ENCODE measurements at places on chromosomes 2 and 18.

DNA sequence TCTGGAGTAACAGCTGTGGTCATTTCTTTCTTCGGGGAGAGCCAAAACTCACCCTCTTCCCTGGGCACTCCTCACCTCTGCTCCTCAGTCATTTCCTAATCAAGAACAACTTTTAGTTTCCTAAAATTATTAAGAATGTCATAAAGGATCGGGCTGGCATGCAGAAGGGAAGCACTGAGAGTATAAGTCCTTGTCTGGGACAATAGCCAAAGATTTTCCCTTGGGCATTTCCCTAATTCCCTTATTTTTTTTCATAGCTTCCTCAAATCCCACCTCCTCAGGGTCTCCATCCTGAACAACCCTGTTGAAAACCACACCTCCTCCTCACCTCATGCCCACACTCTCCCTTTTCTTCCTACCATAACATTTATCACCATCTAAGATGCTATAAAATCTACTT is 115.0 kb downstream of the MREG start:
- DNase-seq, result no peak

DNA sequence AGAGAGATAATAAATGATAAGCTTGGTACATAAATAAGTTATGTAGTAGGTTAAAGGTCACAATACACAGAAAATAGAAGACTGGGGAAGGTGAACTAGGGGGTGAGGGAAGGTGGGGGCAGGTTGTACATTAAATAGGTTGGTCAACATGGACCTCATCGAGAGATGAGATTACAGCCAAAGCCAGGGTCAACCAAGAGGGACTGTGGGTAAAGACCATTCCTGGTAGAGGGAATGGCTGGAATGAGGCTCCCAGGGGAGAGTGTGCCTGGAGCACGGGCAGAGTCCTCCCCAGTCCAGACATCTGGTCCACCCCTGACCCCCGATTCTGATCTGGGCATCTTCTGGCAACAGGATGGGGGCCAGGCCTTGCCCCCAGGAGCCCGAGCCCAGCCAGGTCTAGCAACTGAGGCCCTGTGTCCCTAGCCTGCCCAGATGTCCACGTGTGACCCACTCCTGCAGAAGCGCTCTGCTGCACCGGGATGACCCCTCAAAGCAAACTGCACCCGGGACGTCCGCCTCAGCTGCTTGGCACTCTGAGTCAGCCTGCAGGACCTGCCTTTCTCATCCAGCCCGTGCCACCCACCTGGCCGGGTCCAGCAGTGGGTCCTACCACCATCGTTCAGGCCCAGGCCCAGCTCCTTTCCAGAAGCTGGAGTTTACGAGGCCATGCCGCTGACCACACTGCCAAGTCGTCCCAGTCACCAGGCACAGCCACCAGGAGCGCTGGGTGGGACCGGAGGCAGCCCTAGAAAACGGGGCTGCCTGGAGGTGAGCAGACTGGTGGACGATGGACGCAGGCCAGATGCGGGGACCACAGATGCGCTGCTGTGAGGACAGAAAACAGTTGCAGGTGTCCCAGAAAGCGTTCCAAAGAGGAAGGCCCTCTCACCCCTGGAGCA is 56.2 kb upstream of the ID2 start:
- no peak for DNase-seq

- no peak for DNase-seq
These were observed 222.1 kb downstream of the LPIN1 start for GRCh38 chr2:11968521-11968920.

- DNase-seq, result no peak
These were observed 29.5 kb downstream of the MBOAT2 start for GRCh38 chr2:8974016-8974415.

- DNase-seq, result peak; percentile 70
These were observed 7.2 kb downstream of the POMC start for GRCh38 chr2:25161055-25161781.

- no peak for DNase-seq
These were observed 342.7 kb downstream of the TGIF1 start for GRCh38 chr18:3792711-3793110.

DNA sequence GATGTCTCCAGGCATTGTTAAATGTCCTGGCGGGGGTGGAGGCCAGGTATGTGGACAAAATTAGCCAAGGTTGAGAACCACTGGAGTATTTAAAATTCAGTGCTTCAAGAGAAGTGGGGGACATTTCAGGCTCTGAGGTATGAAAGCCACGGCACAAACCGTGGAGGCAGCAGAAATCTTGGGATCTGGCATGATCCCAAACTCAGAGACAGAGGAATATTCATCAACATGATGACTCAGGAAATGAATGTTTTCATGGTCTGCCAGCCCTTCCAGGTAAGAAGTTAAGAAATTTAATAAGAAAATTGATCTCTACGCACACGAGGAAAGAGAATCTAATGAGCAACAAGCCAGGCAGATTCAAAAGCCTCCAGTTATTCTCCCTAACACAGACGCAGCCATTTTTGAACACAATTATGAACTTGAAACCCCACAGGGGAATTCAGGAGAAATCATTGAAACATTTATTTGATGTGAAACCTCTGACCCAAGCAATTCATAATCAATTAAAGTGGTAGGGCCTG is 11.3 kb upstream of the GRP start:
- DNase-seq, result no peak

DNA sequence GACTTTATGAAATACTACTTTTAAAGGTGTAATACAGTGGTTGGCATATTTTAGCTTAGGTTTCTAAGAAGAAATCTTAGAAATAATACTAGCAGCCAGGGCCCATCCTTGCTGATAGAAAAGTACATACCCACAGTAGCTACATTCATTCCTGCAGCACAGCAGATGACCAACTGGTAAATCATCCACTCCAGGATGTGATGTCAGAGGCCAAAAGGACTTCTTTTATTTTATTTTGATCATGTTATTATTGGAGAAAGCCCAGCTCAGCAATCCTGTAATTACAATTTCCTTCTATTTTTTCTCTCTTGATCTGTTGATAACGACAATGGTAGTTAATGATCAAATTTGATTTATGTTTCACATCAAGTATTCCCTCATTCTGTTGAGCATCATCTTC is 18.0 kb upstream of the TTN start:
- DNase-seq, result no peak

GRCh38 chr2:21258082-21258481 is 134.3 kb downstream of the TDRD15 start:
- DNase-seq, result no peak

DNA sequence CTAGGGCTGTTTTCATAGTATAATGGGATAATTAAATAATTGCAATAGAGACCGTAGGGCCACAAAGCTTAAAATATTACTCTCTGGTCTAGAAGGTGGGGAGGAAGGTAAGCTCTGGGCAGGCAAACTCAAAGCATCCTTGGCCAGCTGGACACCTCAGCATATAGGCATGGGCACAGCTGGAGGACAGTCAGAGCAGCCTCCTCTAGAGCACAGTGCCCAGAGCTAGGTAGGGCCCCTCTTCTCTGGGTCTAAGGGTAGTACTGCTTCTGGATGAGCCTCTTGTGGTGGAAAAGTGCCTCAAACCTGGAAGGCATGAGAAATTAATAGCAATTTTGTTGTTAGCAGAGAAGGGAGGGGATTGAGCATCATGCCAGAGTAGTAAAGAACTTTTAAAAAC is 291.3 kb upstream of the FBXO11 start:
- no peak for DNase-seq

GRCh38 chr2:25098056-25098455 is 56.2 kb downstream of the EFR3B start:
- no peak for DNase-seq

GRCh38 chr2:102366406-102367112 is 11.0 kb downstream of the IL18R1 start:
- DNase-seq, result no peak

- DNase-seq, result no peak
These were observed 223.7 kb upstream of the SMAD7 start for GRCh38 chr18:49174478-49174877.

DNA sequence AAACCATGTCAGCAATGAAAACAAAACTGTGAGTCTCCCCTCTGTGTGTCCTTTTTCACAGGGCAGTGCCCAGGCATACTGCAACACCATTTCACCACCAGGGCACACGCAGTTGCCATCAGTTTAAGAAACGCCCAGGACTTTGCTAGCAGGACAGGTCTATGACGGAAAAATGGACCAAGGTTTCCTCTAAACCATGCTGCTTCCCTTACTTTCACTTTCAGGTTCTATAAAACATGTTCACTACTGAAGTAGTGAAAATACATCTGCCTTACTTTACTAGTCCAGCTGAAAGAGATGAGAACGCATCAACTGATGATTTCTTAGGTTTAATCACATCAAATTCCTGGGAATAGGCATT is 110.5 kb downstream of the TCF4 start:
- no peak for DNase-seq

- no peak for DNase-seq
These were observed 16.3 kb upstream of the HPCAL1 start for GRCh38 chr2:10286216-10287037.

- DNase-seq, result no peak
These were observed 37.6 kb upstream of the TAF1B start for GRCh38 chr2:9805435-9806297.

GRCh38 chr2:26510344-26510973 is 32.5 kb upstream of the OTOF start:
- no peak for DNase-seq

GRCh38 chr2:158021226-158021625 is 80.5 kb upstream of the UPP2 start:
- no peak for DNase-seq

DNA sequence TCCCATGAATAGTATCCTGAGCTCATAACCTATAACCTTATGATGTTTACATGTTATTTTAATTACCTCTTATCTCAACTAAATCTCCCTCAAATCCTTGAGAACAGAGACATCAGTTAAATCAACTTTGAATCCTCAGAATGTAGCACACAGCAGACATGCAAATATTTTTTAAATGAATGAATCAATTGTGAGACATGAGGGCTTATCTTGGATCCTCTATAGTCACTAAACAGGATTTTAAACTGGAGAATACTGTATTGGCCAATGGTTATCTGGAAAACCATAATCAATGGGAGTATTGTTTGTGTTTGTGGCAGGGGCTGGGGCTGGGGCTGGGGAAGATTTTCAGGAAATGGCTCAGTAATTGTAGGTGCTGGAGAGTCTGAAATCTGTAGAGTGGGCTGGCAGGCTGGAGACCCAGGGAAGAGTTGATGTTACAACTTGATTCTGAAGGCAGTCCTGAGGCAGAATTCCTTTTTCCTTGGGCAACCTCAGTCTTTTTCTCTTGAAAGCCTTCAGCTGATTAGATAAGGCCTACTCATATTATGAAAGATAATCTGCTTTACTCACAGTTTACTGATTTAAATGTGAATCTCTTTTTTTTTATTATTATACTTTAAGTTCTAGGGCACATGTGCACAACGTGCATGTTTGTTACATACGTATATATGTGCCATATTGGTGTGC is 106.3 kb downstream of the NCOA1 start:
- no peak for DNase-seq

DNA sequence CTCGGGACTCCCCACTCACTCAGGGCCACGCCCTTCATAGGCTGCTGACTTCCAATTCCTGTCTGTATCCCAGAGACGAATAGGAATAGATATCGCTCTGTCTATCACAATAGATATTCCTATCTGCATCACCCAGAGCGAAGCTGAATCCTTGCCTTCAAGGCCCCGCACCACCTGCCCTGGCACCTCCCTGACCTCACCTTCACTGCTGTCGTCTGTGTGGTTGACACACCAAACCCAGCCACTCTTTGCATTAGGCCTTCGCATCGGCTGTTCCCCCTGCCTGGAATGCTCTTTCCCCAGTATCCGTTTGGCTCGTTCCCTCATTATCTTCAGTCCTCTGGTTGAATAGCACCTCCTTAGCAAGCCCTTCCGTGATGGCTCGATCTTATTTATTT is 43.5 kb downstream of the ATOH8 start:
- no peak for DNase-seq

GRCh38 chr2:151337643-151338042 is 19.7 kb upstream of the TNFAIP6 start:
- DNase-seq, result no peak

- no peak for DNase-seq
These were observed 134.7 kb downstream of the VIT start for GRCh38 chr2:36831185-36831584.

DNA sequence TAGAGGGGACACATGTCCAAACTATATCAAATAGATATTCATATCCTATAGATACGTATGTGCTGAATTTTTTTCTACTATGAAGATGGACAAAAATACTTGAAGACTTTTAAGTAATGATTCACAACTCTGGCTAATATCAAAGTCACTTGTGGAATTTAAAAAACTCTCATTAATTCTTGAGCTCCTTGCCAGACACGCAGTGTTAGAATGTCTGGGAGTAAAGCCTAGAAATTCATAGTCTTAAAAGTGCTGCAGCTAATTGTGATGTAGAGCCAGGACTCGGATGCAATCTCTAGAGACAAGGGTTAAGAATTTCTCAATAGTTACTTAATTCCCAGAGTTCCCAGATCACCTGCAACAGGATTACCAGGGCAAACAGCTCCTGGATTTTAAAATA is 107.4 kb downstream of the ARL6IP6 start:
- no peak for DNase-seq

- DNase-seq, result no peak
These were observed 1310.8 kb upstream of the SLC39A10 start for GRCh38 chr2:194346193-194346592.

DNA sequence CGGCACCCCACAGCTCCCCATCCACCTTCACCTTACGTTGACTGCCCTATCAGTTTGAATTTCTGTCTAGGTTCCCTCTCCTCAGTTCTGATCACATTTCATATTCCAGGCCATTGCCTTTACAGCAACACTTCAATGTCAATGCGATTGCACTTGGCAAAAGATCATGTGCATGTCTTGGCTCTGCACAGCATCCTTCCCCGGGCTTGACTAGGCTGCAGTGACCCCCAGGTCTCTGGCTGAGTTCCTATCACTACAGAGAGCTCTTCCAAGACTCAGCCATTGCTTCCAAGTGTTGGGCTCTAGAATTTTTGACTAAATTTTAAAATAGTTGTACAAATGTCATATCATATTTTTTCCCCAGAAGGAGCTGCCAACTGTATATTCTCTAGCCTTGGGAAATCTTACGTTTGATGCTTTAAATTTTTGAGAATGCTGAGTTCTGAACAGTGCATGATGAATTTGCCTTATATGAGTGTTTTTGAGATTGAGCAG is 103.8 kb upstream of the NEDD4L start:
- no peak for DNase-seq

GRCh38 chr2:96347395-96347794 is 11.8 kb downstream of the NCAPH start:
- DNase-seq, result no peak

DNA sequence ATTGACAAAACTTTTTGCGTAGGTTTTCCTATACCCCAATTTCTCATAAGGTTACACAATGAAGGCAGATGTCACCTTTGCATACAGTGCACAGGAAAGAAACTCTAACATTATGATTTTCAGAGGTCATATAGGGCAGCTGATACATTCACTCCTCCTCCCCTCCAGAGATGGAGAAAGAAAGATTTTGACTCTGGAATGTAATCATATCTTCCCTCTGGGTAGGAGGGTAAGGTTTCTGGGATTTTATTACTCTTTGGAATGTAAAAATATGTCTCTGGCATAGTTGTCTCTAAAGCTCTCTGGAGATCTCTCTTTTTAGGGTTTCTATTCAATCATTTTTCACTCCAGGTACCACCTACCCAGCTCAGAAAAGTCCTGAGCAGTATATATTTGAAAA is 398.3 kb downstream of the GPD2 start:
- no peak for DNase-seq

GRCh38 chr2:236772220-236772837 is 202.7 kb downstream of the ACKR3 start:
- DNase-seq, result no peak

- no peak for DNase-seq
These were observed 11.9 kb upstream of the SLC14A1 start for GRCh38 chr18:45712061-45712460.

- DNase-seq, result no peak
These were observed 81.1 kb upstream of the SLC39A10 start for GRCh38 chr2:195575879-195576401.

GRCh38 chr2:55781542-55781941 is 87.9 kb upstream of the PNPT1 start:
- DNase-seq, result no peak

All from femur (tissue), 1 donor.